ENCODE measurements at places on chromosomes 6 and 20.

- DNase-seq: no peak
These were observed 60.9 kb downstream of the DLL1 start for GRCh38 chr6:170229851-170230519.

GRCh38 chr6:168526841-168527281 is 85.9 kb downstream of the SMOC2 start:
- DNase-seq: no peak

DNA sequence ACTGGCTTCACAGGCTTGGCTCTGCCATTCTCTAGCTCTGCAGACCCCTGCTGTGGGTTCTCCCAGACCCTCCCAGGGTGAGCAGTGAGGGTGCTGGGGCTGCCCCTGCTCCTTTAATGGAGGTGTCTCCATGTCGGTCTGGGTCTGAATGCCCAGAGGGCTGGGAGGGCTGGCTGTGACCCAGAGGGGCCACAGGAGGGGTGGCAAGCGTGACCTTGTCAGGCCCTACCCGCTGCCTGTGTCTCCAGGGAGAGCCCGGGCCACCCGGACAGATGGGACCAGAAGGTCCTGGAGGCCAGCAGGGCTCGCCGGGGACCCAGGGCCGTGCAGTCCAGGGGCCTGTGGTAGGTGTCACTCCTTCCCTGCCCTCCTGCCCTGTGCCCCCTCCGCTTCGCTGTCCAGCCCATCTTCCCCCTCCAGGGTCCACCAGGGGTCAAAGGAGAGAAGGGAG is 32.1 kb downstream of the COL20A1 start:
- DNase-seq: no peak

GRCh38 chr6:70315079-70315751 is 12.3 kb upstream of the COL9A1 start:
- DNase-seq: no peak

DNA sequence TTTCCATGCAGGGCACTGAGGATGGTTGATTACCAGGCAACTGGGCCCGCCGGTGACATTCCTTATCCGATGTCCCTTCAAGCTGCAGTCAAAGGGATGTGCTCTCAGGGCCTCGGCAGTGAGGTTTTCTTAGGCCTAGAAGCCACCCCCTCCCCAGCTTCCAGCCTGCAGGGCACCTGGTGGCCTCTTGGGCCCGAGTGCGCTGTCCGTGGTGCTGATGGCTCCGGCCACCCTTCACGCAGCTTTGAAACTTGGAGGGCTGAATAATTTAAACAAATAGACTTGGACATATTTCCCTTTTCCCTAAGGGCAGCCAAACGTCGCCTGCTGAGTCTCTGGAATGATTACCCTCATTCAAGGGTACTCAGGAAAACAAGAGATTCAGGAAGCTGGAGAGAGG is 8.9 kb upstream of the MLN start:
- no peak for DNase-seq

DNA sequence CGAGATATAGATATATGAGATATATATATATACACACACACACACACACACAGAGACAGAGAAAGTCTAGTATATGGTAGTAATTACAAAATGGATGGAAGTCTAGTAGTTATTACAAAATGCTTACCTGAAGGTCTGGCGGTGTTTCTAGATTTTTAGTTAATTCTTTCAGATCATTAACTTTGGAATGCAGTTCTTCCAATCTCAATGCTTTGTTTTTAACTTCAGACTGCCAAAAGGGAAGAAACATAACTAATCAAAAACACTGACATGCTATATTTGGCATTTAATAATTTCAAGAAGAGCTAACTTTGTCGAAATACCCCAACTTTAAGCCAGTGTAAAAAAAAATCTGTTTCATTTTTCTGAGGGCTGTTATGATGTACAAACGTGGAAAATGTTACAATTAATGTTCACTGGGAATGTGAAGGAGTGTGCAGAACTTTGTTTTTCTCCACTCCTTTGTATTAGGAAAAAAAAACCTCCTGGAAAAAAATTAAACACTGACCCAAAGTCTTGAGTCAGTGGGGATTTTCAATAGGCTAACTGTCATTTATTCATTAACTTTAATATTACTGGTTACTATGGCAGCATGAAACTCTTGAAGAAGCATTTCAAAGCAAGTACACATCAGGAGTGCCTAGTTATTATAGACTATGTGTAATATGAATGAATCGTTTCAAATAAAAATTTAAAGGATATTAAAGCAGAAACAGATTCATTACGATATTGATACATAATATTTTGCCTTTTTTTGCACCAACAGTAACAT is 232.9 kb downstream of the SYNE1 start:
- DNase-seq: no peak

- no peak for DNase-seq
These were observed 28.3 kb upstream of the B3GAT2 start for GRCh38 chr6:70985156-70985555.

GRCh38 chr20:37484331-37484730 is 36.7 kb upstream of the NNAT start:
- DNase-seq: no peak

DNA sequence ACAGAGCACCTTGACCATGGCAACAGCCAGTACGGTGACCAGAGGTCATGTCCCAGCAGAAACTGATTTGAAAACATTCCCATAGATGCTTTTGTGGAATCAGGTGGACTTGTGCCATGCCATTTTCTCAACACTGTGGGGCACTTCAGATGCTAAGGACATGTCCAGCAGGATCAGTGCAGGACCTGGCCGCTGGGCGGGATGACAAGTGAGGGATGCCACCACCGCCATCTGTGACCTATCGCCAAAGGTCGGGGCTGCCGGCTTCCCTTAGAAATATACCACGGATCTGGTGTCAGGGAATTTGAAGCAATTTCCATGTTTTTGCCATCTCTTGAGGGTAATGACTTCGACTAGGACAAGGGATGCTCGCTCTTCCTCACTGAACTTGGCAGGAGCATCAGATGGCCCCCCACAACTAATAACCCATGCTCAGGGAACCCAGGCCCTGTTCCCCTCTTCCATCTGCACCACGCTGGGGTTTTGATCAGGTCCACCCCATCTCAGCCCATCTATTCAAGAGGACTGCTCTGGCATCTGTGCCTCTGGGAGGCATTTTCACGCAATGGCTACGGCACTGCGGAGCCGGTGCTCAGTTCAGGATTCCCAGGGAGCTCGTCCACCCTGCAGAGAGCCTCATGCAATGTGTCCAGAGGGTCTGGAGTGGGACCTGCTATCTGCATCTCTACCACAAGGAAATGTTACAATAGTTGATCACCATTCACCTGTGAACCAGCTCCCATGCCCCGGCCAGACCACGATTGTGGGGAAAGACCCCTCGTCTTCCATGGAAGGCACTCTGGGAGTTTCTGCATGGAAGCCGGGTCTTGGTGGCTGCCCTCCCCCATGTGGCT is 302.6 kb downstream of the TAF4 start:
- no peak for DNase-seq

Data from hippocampal formation (tissue), 2 donors.